ENCODE measurements at places on chromosomes 5 and 9.
A peak's percentile ranks its signal among the peaks of the same experiment; 100 is the strongest.

GRCh38 chr5:82068723-82069122 is 96.9 kb downstream of the ATG10 start:
- H3K4me3 ChIP-seq = no peak overlapping the region
- H3K27me3 ChIP-seq = no peaks in the 10 kb centered on the region
- peaks cover 10% of the 10 kb centered on the region for H3K36me3 ChIP-seq
- no peak for ATAC-seq
- H3K27ac ChIP-seq = no peak overlapping the region

DNA sequence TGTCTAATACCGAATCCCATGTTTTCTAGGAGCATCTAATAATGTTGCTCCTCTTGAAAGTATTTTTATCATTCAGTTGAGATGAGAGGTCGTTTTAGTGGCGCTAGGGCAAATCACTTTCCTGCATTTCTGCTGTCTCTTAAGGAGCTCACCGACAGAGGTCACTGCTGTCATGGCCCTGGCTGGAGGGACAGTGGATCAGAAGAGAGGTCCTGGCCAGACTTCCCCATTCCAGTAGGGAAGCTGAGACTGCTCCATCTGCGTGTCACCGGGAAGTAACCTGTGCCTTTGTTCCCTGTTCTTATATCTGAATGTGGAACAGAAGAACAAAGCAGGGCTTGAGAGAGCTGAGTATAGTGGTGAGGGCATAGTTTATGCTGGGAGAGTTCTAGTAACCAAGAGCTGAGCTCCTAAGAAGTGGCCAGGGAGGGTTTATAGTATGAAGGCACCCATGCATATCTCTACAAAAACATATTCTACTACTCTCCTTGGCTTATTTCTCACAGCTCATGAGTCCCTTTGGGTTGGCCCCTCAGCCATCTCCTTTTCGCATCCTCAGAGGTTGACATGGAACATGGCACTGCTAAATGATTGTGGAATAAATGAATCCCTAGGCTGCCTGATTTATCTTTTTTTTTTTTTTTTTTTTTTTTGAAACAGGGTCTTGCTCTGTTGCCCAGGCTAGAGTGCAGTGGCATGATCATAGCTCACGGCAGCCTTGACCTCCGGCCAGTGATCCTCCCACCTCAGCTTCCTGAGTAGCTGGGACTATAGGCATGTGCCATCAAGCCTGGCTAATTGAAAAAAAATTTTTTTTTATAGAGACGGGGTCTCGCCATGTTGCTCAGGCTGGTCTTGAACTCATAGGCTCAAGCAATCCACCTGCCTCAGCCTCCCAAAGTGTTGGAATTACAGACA is 27.2 kb downstream of the ATP6V0E1 start:
- no peak overlapping the region for H3K4me3 ChIP-seq
- H3K27ac ChIP-seq = peak overlapping the region; percentile 43
- ATAC-seq = no peak
- H3K36me3 ChIP-seq = peaks cover 24% of the 10 kb centered on the region

DNA sequence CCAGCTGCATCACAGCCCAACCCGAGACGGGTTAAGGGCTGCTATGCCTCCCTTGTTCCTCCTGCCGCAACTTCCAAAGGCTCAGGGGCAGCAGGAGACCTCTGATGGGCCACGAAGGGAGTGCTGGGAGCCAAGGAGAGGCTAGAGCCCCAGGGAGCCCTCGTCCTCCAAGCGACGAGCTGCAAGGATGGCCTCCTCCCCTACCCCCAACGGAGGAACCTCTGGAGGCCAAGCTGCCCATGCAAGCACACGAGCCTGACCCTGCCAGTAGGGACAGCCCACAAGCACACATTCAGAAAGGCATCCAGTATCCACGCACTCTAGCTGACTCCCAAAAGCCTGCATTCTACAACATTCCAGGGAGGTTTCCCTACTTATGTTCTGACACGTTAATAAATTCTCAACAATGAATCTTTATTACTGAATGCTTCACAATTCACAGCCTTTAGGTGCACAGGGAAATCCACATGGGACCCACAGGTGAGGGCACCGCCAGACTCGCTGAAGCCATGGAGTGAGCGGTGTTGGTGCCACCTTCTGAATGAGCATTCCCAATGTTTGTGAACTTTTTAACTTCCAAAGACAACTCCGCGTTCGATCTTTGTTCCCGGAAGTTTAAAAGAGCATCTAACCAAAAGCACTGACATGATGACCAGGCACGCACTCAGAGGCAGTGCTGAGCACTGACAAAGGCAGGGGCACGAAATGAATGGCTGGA is 28.7 kb downstream of the IPPK start:
- no peaks in the 10 kb centered on the region for H3K4me1 ChIP-seq
- H3K27ac ChIP-seq = no peak overlapping the region
- H3K36me3 ChIP-seq = peaks cover 81% of the 10 kb centered on the region

- H3K4me3 ChIP-seq = no peak overlapping the region
- no peak for ATAC-seq
- H3K27me3 ChIP-seq = peaks cover 9% of the 10 kb centered on the region
- no peak overlapping the region for H3K27ac ChIP-seq
Observed at GRCh38 chr5:107558823-107559375, 111.8 kb downstream of the EFNA5 start.

GRCh38 chr5:43603344-43604217 is 601 bp downstream of the NNT start:
- peak overlapping the region; percentile 91 for H3K4me3 ChIP-seq
- H3K27me3 ChIP-seq = no peaks in the 10 kb centered on the region
- H3K4me1 ChIP-seq = peaks cover 50% of the 10 kb centered on the region
- peak; percentile 89 for ATAC-seq
- peak overlapping the region; percentile 91 for H3K27ac ChIP-seq

Data from stimulated activated memory B cell treated with anti-CD40 and anti-IgM and Interleukin-4, amounts not matched to agents 10 μg/mL and 1 μg/mL and 100 μg/mL, for 72 hours (primary cell).